Fibroblast of skin of abdomen (primary cell): ENCODE measurements at places on chromosomes 16 and 17.
A peak's percentile ranks its signal among the peaks of the same experiment; 100 is the strongest.

DNA sequence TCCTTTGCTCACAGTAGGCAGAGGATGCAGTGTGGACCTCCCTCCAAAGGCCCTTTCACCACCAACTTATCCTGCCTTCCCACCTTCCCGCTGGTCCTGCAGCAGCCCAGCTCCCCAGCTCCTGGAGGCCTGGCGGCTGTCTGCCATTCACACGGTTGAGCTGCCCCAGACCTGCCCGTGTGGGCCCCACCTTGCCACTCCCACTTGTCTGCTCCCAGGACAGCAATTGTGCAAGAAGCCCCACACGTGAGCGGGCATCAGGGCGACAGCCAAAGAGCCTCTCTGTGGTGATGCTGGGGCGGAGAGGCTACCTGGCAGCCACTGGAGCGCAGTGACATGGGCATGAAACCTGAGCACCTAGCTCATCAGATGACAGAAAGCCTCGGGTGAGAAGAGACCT lies 248.6 kb upstream of the MAF start:
- no peak for DNase-seq

- DNase-seq: no peak
These were observed 800 bp downstream of the NOD2 start for GRCh38 chr16:50694206-50694605.

DNA sequence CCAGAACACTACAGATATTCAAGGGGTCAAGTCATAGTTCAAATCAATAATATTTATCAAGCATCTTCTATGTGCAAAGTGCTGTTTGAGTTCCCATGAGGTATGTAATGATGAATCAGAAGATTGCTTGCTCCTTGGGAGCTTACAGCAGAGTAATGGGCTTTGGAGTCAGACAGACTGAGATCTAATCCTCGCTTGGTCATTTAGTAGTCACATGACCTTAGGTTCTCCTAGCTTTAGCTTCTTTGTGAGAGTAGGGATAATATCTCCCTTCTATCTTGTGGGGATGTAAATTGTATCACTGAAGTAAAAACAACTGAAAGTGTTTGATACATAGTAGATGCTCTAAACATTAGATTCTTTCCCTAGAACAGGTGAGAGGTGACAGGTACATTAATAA lies 30.1 kb downstream of the SNX11 start:
- DNase-seq: no peak

DNA sequence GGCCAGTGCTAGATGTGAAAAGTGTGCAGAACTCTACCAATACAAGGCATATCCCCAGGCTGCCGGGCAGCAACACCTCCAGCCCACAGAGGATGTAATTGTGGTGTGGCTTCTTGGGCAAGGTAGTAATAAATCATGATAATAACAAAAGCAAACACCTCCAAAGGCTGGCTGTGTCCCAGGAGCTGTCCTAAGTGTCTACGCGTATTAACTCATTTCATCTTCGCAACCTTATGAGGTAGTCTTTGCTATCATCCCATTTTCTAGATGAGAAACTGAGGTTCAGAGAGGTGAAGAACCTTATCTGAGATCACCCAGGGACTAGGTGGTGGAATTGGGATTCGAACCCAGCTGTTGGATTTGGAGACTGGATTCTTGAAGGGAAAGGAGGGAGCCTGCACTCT lies 5.3 kb downstream of the PDK2 start:
- DNase-seq: no peak

DNA sequence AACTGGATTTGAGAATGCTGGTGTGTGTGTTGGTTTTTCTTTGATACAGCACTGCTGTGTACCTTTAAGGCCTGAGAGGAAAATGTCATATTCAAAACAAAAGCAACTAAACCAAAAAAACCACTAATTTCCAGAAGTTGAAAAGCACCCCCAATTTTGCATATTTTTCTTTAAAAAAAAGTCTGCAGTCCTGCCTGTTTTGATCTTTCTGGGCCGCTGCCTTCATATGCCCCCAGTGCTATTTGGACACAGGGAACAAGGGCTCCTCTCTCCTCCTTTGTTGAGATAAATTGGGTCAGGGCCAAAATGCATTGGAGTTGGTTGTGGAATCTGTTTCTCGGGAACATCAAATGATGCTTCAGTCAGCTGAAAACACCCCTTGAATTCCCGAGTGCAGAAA lies 26.9 kb downstream of the GPT2 start:
- no peak for DNase-seq

- no peak for DNase-seq
These were observed 61.1 kb downstream of the MRC2 start for GRCh38 chr17:62688398-62689160.

DNA sequence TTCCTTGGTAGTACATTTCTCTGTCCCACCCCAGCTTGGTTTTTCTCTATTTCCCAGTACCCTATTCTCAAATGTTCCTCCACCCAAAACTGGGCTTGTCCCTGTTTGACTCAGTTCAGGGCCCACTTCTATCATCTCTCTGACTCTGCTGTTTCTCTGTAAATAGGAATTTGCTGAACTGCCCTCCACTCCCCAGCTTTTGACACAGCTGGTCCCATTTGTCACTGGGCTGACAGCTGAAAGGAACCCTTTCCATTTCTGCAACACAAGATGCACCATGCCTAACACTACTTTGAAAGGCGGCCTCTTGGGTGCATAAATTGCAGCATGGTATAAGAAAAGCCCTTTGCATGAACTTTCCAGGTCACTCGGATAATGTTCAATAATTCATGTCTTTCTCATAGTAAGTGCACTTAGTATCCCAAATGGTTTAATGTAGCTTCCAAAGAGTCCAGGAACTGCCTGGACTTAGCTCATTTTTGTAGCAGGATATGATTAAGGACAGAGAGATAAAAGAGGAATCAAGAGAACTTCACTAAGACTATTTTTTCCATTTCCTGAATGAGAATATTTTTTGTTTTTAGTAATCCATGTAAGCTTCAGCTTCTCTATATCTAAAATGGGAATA lies 256.7 kb downstream of the CDH11 start:
- DNase-seq: peak; percentile 64

- DNase-seq: no peak
These were observed 12.1 kb downstream of the ABCA9 start for GRCh38 chr17:69048634-69049033.

DNA sequence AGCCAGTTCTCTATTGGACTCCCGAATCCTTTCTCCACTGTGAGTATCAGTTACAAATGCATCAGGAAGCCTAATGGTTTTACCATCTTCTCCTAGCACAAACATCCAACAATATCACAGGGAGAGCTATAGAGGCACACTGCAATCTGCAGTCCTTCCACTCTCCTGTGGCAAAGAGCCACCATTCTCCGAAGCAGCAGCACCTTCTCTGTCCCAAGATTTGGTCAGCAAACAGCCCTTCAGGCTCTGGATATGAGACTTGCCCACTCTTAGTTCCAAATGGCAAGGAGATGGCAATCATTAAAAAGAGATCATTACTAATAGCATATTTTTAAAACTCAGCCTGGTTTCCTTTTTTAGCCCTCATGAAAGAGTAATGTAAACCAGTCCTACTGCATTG lies 223.4 kb downstream of the HS3ST3A1 start:
- DNase-seq: no peak
